ENCODE measurements at places on chromosomes 5 and 9.

GRCh38 chr9:116697362-116697761 lies 10.3 kb downstream of the TRIM32 start:
- DNase-seq, result no peak

DNA sequence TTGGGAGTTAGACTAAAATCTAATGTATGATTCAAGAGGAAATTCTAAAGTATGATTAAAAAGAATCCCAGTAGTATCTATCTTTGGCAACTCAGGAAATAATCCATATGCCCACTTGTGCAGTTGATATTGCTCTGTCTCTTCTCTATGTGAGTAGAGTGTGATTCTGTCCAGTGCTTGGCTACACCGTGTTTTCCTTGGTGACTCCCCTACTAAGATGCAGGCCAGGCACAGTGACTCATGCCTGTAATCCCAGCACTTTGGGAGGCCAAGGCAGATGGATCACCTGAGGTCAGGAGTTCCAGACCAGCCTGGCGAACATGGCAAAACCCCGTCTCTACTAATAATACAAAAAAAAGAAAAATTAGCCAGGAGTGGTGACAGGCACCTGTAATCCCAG lies 495.4 kb downstream of the MAT2B start:
- no peak for DNase-seq

GRCh38 chr9:82130331-82131042 lies 141.9 kb downstream of the SPATA31D1 start:
- DNase-seq, result no peak

DNA sequence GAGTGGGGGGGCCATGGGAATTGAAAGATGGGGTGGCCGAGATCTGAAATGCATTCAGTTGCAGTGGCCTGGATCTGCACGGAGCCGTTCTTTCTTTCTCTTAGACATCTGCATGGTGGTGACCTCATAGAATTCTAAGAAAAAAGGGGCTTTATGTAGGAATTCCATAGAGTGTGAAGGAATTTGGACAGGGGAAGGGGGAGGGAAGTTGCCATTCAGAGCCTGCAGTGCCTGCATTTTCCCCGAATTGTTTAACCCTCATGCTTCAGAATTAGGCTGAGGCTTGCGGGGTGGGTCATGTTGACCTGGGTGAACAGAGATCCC lies 4.9 kb downstream of the NEK6 start:
- DNase-seq, result no peak

- no peak for DNase-seq
These were observed 178.5 kb upstream of the EGFLAM start for GRCh38 chr5:38079620-38080402.

Data from CD4-positive, alpha-beta T cell treated with Interleukin-15 for 4 hours (primary cell).